ENCODE measurements at places on chromosomes 11 and 22. TPM values are rescaled to one million over a fixed set of nuclear protein-coding genes. Genes with fewer than 3 reads are reported as not detected.

- DNase-seq: no peak
Observed at GRCh38 chr22:35299217-35299672, 449 bp upstream of the TOM1 start.

DNA sequence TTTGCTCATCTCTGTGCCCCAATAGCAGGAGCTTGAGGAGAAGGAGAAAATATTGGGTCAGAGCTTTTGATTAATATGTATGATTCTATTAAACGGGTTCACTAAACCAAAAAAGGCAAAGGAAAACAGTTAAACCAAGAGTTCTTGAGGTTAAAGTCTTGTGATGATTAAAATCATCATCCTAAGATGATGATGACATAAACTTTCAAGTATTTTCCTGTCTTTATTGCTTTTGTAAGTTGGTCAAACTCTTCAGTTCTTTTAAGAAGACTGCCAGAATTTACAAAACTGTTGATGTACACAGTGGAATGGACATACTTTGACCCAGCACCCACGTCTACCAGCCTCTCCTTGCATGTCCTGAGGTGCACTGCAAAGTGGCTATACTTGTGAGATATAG lies 41.0 kb downstream of the FDX1 start:
- no peak for DNase-seq

LARGE2 gene
- 4.1 TPM for total RNA-seq

DNA sequence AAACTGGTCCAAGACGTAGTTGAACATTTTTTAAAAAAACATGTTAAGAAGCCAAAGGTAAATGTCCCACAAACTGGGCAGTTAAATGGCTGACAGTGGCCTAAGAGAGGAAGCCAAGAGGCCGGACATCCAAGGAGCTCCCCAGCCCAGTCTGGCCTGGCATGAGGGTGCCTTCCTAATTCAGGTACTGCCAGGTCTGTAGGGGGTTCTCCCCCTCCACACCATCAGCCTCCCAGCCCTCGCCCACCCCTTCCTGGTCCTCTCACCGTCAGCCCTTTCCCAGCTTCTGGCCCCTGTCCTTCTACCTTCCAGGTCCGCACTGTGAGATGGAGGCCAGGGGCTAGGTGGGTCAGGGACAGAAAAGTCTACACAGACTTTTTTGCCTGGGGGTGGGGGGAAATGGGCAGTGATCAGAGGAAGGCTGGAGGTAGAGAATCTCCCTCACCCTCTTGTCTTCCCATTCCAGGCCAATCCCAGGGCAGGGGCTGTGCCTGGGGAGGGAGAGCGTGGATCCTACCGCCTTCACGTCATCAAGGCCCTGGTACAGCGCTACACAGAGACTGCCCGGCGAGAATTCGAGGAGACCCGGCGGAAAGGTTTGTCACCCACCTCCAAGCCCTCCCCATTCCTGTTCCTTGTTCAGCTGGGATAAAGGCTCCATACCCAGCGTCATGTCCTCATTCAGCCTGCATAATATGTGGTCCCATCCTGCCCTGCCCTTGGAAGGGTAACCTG lies 6.0 kb downstream of the ART5 start:
- no peak for DNase-seq

SEPTIN3 gene
- total RNA-seq: 0.18 TPM

DNA sequence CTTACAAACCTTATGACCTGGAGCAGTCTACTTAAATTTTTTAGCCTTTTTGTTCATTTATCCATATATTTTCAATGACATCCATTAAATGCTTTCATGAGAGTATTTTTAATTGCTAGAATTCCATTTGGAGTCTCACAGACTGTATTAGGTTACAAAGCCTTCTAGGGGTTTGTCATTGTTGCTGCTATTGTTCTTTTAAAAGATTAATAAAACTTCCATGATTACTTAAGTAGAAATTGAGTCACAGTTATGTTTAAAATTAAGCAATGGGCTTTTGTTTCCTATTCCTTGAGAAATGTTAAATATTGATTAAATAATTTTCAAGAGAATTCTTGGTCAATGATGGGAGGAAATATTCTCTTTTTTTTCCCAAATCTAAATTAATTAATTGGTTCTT lies 1408.4 kb upstream of the RAG2 start:
- DNase-seq: no peak

PDGFB gene
- total RNA-seq: 7.4 TPM

GRCh38 chr22:23104187-23104971 lies 34.1 kb downstream of the GNAZ start:
- DNase-seq: no peak

- no peak for DNase-seq
Observed at GRCh38 chr11:111331711-111332479, 33.5 kb downstream of the POU2AF3 start.

GRCh38 chr11:33339247-33339646 lies 82.1 kb downstream of the HIPK3 start:
- DNase-seq: no peak

DNA sequence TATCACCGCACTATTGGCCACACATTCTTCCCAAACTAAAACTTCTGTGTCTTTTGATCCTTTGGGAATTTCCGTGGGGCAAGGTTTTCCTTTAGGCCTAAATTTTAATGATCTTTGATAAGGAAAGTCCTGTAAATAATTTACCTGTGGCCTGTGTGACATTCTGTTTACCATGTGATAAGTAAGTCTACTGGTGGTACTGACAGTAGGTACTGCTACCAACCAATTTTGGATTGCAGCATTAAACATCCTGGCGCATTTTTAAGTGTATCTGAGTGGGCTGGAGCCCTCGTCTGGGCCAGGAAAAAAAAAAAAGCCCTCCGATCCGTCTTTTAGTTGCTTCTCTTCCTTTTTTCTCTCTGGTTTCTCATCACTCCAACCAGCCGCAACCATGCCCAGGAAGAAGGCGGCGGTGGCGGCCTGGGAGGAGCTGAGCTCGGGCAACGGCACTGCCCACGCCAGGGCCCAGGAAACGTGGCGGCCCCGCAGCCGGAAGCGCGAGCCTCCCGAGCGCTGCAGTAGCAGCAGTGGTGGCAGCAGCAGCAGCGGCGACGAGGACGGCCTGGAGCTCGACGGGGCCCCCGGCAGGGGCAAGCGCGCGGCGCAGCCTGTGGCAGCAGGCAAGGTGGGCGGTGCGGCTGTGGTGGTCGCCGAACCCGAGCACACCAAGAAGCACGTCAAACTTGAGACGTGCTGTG lies 33.6 kb downstream of the ASRGL1 start:
- peak; percentile 49 for DNase-seq

DNA sequence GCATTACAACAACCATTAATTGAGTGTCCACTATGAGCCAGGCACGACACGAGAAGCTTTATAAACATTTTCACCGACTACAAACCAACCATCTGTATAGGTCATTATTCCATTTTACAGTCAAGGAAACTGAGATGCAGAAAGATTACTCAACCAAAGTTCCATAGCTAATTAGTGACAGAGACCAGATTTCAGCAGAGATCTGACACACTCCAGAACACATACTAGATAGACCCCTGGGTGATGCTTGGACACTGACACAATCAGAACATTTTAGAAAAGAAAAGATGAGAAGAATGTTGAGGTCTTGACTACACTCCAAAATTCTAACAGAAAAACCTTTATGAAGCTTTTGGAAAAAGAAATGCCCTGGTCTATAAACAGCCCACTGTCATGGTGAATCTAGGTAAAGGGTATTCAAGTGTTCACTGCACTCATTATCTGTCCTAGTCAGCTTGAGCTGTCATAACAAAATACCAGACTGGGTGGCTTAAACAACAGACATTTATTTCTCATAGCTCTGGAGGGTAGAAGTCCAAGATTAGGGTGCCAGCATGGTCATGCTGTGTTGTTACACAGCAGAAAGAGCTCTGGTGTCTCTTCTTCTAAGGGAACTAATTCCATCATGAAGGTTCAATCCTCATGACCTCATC lies 89.0 kb downstream of the RELT start:
- DNase-seq: no peak

GRCh38 chr11:95739108-95739938 lies 50.3 kb downstream of the FAM76B start:
- DNase-seq: no peak

- DNase-seq: no peak
Observed at GRCh38 chr11:65611758-65612603, 2.0 kb downstream of the MAP3K11 start.

PLCB3 gene
- 8.1 TPM for total RNA-seq

DNA sequence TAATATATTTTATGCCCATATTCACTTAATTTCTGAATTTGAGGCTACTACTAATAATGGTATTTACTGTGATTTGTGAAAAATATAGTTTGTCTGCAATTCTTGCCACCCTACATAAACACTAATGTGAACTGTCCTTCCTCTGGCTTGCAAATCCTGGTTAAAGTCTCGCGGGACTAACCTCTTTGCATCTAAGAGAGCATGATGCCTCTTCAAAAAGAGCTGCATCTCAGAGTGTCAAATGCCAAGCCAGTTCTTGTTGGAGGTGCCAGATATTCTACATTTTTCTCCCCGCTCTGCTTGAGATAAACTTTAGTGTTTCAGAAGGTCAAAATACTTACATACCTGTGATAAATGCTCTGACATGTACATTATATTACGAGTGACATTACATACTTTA lies 2.1 kb downstream of the ARHGAP42 start:
- DNase-seq: no peak

DNA sequence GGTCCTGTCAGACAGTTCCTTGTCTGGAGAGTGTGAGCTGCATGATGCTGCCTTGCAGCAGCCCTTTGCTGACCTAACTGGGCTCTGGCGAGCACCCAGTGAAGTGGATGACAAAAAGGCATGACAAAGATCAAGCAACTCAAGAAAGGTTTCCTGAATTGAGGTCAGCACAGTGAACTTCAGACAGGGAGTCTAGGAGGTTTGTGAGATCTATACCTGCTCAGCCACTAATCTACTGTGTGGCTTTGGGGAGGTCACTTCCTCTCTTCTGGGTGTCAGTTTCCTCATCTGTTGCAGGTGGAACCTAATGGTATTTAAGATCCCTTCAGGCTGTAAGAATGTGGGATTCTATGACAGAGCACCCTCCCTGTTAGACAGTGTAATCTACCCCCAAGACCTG lies 213.9 kb upstream of the NARS2 start:
- no peak for DNase-seq

GRCh38 chr22:36026741-36027140 lies 1.9 kb downstream of the RBFOX2 start:
- no peak for DNase-seq

C11orf97 gene
- not detected for total RNA-seq

Data from naive thymus-derived CD8-positive, alpha-beta T cell (primary cell).